Activated T-cell treated with anti-CD3 and anti-CD28 coated beads, Interleukin-2, amount 50 U/mL, for 72 hours (primary cell): ENCODE measurements at places on chromosomes 12 and 14.

- H3K4me3 ChIP-seq = no peak overlapping the region
- H3K36me3 ChIP-seq = peaks cover 4% of the 10 kb centered on the region
- DNase-seq = no peak
Measured at GRCh38 chr12:92785563-92785950, 82.8 kb downstream of the PLEKHG7 start.

DNA sequence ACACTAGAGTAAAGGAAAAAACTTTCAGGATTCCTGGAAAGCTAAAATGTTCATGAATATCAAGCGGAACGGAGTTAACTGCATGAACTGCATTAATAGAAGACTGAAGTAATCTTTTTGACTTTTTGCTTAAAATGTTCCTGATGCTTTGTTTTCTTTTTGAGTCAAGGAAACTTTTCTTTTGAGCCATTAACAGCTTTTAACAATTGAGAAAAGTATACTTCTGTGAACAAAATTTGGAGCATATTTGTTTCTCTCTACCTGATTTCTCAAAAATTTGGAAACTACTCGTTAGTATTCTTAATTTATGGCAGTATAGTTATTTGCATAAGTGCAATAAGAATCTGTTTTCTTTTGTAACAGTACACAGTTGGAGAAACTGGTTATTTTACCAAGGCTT lies 78.5 kb downstream of the CALM1 start:
- no peak for DNase-seq
- H3K27me3 ChIP-seq = peaks cover 15% of the 10 kb centered on the region
- H3K27ac ChIP-seq = no peak overlapping the region
- H3K4me3 ChIP-seq = no peak overlapping the region
- H3K4me1 ChIP-seq = no peaks in the 10 kb centered on the region

- no peak for DNase-seq
- no peaks in the 10 kb centered on the region for H3K4me1 ChIP-seq
- H3K27ac ChIP-seq = no peak overlapping the region
- no peaks in the 10 kb centered on the region for H3K27me3 ChIP-seq
- no peaks in the 10 kb centered on the region for H3K36me3 ChIP-seq
Measured at GRCh38 chr12:49529414-49529813, 9.4 kb upstream of the KCNH3 start.

DNA sequence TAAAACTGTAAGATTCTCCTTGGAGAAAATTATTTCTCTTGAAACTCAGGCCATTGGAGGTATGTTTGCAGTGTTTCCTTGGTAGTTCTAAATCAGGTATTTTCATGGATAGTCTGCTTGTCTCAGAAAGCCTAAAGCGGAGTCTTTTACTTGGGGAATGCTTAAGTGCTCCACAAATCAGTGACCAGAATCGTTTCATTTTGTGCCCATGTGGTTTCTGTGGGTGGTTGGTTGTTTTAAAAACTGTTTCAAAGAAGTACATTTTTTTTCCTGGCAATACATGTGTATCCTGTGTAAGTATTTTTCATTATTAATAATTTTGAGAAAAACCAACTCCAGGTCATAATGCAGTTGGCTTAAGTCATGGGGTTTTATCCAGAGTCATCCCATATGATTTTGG lies 33.6 kb downstream of the CCDC91 start:
- peak overlapping the region; percentile 83 for H3K4me3 ChIP-seq
- DNase-seq = no peak
- peaks cover 40% of the 10 kb centered on the region for H3K4me1 ChIP-seq
- peaks cover 5% of the 10 kb centered on the region for H3K36me3 ChIP-seq
- peaks cover 6% of the 10 kb centered on the region for H3K27me3 ChIP-seq

DNA sequence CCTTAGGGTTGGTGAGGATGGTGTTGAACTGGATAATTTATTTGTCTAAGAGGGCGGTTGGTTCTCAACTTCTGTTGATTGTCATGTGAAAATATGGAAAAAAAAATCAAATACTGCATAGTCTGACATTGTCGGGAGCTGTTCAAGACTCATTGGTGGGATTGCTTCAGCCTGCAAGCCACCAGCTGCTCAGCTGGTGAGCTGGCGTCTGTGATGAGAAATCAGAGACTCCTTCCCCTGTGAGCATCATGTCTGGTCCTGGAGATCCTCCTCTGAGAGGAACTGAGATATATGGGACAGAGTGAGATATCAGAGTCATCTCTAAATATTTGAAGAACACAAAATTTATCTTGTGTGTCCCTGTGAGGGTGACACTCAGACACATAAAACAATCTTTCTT lies 49.9 kb downstream of the TRIM9 start:
- no peak for DNase-seq
- H3K4me3 ChIP-seq = no peak overlapping the region
- H3K27me3 ChIP-seq = peaks cover 4% of the 10 kb centered on the region
- no peaks in the 10 kb centered on the region for H3K4me1 ChIP-seq
- no peak overlapping the region for H3K27ac ChIP-seq

DNA sequence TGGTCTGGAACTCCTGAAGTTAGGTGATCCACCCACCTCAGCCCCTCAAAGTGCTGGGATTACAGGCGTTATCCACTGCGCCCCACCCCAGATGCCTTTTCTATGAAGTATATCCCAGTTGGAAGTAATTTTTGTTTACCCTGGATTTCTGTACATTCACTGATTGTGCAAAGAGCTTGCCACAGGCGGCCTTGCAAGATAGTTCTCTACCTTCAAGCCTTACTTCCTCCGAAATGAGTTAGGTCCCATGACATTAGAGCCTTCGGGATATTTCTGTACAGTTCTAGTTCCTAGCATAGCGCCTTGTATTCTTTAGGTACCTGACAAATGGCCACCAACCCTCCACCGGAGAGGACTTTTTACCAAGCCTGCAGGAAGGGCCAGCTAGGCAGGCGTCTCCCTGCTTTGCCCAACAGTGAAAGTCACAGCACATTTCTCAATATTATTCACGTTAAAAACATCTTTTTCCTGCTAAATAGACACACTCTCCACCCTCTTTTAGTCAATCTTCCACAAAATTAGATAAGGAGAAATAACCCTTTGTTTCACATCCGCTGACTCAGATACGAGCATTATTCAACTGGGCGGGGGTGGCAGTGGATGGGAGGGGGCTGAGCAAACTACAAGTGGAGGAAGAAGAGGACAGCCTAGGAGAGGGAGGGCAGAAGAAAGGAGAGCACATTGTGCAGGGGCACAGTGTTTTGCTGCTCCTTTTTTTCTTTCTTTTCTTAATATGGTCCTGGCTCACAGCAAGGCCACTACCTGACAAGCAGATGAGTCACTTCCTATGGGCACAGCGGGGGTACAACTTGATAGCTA lies 40.0 kb upstream of the CAPRIN2 start:
- H3K4me1 ChIP-seq = peaks cover 16% of the 10 kb centered on the region
- H3K36me3 ChIP-seq = no peaks in the 10 kb centered on the region
- DNase-seq = peak; percentile 38
- peaks cover 48% of the 10 kb centered on the region for H3K27me3 ChIP-seq

- peaks cover 2% of the 10 kb centered on the region for H3K36me3 ChIP-seq
- DNase-seq = no peak
- peak overlapping the region; percentile 87 for H3K4me3 ChIP-seq
- H3K4me1 ChIP-seq = peaks cover 100% of the 10 kb centered on the region
- H3K27ac ChIP-seq = peak overlapping the region; percentile 6
- H3K27me3 ChIP-seq = no peaks in the 10 kb centered on the region
Measured at GRCh38 chr14:91371011-91371989, 46.3 kb downstream of the CCDC88C start.

DNA sequence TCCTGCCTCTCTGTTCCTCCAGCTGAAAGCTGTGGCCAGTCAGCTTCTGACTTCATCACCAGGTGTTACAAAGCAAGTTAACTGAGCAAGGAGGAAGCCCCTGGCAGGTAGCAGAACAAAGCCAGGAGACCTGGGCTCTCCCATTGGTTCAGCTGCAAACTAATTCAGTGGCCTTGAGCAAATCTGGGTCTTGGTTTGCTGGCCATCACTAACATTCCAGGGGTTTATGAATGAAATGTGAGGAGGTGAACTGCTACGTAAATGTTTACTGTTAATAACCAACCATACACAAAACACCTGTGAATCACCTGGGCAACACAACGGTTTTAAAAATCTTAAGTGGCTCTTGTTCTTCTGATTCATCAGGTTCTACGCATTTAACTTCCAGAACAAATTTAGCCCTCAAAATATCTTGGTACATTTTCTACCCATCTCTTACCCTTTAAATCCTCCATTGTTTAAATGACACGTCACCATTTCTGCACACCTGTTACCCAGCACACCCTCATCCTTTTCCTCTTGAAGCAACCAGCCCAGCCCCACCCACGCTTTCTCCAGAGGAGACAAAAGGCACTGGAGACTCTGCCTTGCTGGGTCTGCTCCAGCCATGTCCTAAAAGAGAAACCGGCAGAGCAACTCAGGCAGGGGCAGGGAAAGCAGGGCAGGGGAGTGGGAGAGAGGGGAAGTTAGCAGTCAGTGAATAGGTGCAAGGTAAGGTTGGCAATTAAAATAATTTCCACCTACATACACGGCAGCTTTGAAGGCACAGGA lies 49.3 kb upstream of the TSPAN11 start:
- no peaks in the 10 kb centered on the region for H3K4me1 ChIP-seq
- no peak overlapping the region for H3K27ac ChIP-seq
- peaks cover 35% of the 10 kb centered on the region for H3K27me3 ChIP-seq
- H3K36me3 ChIP-seq = no peaks in the 10 kb centered on the region

DNA sequence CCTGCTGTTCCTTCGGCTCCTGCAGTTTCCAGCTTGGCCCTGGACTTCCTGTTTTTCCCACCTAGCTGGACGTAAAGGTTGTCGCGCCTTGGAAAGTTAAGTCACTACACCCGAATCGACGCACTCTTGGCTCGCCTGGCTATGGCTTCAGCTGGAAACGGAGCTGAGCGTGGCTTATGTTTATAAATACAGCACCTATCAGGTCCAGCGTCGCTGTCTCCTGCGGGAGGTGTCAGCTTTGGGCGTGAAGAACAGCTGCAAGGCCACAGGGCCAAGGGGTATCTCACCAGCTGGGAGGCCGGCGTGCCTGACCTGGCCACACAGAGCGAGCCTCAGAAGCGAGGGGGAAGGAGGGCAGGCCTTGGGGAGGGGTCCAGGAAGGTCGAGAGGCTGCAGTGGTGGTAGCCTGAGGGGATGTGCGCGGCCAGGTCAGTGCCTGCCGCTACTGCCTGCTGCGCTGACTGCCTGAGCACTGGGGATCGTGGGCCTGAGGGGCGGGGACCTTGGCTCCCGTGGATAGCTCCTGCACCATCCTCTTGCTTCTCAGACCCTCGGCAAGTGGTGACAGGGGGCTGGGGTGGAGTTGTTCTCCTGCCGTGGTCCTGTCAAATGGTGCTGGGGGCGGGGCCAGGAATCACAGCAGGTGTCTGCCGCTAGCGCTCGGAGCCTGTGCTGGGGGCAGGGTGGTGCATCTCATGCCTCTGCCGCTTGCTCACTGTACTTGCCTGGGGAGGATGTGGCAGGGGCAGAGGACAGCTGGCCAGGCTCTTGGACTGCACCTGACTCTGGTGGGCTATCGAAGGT lies 12.5 kb downstream of the PACS2 start:
- H3K4me1 ChIP-seq = peaks cover 30% of the 10 kb centered on the region
- no peak for DNase-seq
- H3K36me3 ChIP-seq = peaks cover 3% of the 10 kb centered on the region
- H3K4me3 ChIP-seq = no peak overlapping the region
- no peaks in the 10 kb centered on the region for H3K27me3 ChIP-seq
- no peak overlapping the region for H3K27ac ChIP-seq

DNA sequence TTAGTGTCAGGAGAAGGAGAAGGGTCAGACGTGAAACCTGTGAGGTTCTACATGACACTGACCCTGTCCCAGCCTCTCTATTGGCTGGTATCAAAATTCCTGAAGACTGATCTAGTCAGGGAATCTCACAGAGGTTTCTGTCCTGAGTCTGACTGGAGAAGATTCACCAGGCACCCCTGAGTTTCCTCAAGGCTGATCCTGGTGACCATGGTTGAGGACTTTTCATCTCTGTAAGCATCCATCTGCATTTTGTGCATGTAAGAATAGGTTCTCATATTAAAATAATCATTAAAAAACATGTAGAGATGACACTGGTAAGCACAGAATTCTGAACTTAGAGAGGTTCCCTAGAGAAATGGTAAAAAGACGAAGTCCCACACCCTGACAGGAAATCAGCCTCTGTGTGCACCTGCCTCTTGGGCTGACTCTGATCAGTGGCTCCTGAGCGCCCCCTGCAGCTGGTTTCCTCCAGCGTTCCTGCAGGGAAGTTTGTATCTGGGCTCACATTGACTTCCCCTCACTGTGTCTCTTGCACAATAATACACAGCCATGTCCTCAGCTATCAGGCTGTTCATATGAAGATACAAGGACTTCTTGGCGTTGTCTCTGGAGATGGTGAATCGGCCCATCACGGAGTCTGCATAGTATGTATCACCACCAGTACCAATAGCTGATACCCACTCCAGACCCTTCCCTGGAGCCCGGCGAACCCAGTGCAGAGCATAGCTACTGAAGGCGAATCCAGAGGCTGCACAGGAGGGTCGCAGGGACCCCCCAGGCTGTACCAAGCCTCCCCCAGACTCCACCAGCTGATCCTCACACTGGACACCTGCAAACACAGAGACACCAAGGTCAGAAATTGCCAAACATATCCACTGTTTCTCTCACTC lies 991.9 kb downstream of the TMEM121 start:
- peaks cover 20% of the 10 kb centered on the region for H3K27me3 ChIP-seq
- H3K27ac ChIP-seq = no peak overlapping the region
- H3K4me3 ChIP-seq = no peak overlapping the region
- peak; percentile 80 for DNase-seq

DNA sequence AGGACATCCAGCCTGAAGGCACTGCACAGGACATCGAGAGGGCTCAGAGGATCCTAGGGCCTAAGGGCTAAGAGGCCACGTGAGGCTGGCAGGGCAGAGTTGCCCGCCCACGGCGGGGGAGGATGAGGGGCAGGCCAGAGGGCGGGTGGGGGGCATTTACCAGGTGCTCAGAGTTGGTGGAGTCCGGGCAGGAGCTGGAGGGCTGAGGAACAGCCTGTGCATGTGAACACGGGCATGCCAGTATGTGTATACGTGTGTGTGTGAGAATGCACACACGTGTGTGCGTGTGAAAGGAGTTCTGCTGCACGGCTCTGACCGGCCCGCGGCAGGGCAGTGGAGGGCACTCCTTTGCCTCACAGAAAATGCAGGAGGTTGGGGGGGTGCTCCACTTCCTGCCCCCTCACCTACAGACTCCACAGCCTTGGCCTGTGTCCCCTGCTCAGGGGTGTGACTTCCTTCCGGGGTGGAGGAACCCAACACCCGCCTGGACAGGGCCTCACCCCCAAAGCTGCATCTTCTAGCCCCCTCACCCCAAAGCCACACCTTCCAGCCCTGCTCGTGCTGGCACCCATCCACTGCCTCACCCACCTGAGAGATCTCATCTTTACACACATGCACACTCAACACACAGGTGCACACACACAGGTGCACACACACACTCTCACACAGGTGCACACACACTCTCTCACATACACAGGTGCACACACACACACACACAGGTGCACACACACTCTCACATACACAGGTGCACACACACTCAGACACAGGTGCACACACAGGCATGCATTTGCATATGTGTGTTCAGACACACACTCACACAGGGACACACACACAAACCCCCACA lies 11.8 kb upstream of the GPR132 start:
- peak overlapping the region; percentile 44 for H3K4me3 ChIP-seq
- DNase-seq = no peak
- H3K27ac ChIP-seq = no peak overlapping the region
- H3K4me1 ChIP-seq = peaks cover 23% of the 10 kb centered on the region
- H3K27me3 ChIP-seq = no peaks in the 10 kb centered on the region

GRCh38 chr12:39902821-39903220 lies 203.1 kb downstream of the SLC2A13 start:
- no peaks in the 10 kb centered on the region for H3K4me1 ChIP-seq
- peaks cover 1% of the 10 kb centered on the region for H3K36me3 ChIP-seq
- H3K4me3 ChIP-seq = no peak overlapping the region
- no peak for DNase-seq

GRCh38 chr12:53383258-53383657 lies 3.3 kb downstream of the SP1 start:
- peak overlapping the region; percentile 5 for H3K27ac ChIP-seq
- H3K4me1 ChIP-seq = peaks cover 74% of the 10 kb centered on the region
- H3K27me3 ChIP-seq = no peaks in the 10 kb centered on the region
- no peak for DNase-seq
- H3K36me3 ChIP-seq = peaks cover 23% of the 10 kb centered on the region
- peak overlapping the region; percentile 100 for H3K4me3 ChIP-seq
